Kidney (tissue), 22 donors: ENCODE measurements at places on chromosomes 7 and 10. TPM values are rescaled to one million over a fixed set of nuclear protein-coding genes. Genes with fewer than 3 reads are reported as not detected.

DNA sequence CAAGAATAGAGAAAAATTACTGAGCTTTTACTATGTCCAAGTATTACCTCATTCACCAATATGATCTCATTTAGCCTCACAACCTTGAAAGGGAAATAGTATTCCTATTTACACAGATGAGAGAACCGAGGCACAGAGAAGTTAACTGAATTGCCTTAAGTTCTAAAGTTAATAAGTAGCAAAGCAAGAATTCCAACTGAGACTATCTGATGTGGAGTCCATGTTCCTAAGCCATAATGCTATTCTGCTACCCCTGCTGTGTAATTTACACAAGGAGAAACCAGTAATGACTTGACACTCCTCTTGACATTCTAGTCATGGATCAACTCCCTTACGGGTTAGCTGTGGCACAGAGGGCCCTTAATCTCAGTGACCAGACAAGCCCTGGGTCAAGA lies 60.7 kb downstream of the ABCB4 start:
- DNase-seq: no peak

GRCh38 chr7:135661311-135662122 lies 797 bp upstream of the STMP1 start:
- no peak for DNase-seq

DNA sequence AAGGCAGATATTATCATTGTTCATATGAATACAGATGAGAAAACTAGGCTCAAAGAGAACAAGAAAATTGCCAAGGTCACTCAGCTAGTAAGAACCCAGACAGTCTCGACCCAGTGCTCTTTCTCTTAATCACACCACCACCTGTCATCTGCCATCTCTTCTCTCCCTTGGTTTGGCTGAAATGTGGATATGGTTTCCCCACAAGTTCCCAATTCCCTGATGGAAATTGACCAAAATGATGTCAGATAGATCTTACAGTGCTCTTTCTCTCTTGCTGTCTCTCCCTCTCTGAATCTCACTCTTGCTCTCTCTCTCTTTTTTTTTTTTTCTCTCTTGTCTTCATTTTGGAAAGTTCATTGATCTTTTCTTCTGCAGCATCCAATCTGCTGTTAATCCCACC lies 9.1 kb downstream of the C10orf90 start:
- DNase-seq: no peak

DNA sequence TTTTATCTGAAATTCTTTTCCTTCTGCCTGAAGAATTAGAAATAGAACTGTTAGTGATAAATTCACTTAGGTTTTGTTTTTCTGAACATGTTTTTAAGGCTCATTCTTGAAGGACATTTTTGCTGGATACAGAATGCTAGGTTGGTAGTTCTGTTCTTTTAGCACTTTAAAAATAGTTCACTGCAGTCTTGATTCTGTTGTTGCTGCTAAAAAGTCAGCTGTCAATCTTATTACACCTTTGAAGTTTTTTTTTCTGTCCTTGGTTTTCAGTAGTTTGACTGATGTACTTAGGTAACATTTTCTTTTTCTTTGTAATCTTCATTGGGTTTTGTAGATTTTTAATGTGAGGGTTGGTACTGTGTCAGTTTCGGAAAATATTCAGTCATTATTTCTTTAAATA lies 48.7 kb downstream of the C1GALT1 start:
- no peak for DNase-seq

DNA sequence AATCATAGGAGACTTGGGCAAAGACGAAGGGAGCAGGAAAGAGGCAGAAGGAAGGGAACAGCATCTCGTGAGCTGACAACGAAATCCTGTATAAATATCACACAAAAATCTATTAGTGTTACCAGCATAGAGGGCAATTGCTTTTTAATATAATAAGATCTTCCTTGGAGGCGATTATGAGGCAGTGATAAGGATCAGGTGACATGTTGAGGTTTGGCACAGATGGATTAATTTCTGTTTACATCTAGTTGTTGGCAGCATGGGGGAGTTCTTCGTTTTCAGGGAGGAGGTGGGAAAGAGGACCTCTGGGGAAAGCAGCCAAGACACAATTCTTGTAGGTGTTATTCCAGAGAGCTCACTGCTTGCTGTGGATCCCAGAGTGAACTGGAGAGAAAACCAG lies 163.8 kb downstream of the PLXNA4 start:
- DNase-seq: no peak

DNA sequence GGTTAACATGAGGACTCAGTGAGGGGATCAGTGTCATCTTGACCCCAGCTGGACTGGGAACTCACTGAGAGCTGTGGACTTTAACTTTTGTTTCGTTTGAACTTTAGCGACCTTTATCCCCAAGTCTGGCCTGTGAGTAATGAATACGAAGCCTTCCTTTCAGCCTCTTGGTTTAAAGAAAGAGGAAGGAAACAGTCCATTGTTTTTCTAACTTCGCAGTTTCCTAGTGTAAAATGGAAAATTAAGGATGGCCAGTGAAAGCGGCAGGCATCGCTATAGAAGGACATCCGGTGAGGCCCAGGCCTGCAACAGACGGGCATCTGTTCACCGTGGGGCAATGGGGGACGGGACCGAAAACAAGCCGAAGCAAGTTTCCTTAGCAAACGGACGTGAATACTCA lies 44.1 kb upstream of the ADO start:
- no peak for DNase-seq

GRCh38 chr10:129690248-129691070 lies 223.4 kb downstream of the MGMT start:
- no peak for DNase-seq

- DNase-seq: no peak
Measured at GRCh38 chr10:7545261-7545660, 121.5 kb downstream of the ITIH5 start.

GRCh38 chr10:4661511-4662255 lies 164.3 kb upstream of the AKR1E2 start:
- no peak for DNase-seq

DNA sequence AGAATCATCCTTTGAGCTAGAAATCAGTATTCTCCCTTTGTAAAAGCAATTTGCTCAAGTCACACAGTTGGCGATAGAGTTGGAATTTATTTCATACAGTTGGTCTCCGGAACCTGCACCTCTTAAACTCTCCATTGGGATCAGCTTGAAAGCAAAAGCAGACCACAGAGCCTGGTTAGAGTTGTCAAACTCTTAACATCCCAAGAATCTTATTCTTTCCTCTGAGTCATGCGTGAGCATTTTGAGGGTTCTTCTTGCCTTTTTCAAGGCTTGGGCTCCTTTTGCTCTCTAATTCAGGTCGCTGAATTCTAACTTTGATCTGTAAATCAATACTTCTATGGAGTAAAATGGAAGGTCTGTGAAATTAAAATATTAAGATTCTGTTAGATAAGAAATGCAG lies 19.6 kb upstream of the SCIN start:
- DNase-seq: no peak

- no peak for DNase-seq
Measured at GRCh38 chr10:128908099-128908498, 558.9 kb upstream of the MGMT start.

- DNase-seq: no peak
Measured at GRCh38 chr10:93250010-93250409, 176.3 kb downstream of the CYP26A1 start.

- no peak for DNase-seq
Measured at GRCh38 chr7:37062560-37062859, 338.2 kb upstream of the AOAH start.

GRCh38 chr10:111146025-111146640 lies 69.3 kb downstream of the ADRA2A start:
- DNase-seq: no peak

DNA sequence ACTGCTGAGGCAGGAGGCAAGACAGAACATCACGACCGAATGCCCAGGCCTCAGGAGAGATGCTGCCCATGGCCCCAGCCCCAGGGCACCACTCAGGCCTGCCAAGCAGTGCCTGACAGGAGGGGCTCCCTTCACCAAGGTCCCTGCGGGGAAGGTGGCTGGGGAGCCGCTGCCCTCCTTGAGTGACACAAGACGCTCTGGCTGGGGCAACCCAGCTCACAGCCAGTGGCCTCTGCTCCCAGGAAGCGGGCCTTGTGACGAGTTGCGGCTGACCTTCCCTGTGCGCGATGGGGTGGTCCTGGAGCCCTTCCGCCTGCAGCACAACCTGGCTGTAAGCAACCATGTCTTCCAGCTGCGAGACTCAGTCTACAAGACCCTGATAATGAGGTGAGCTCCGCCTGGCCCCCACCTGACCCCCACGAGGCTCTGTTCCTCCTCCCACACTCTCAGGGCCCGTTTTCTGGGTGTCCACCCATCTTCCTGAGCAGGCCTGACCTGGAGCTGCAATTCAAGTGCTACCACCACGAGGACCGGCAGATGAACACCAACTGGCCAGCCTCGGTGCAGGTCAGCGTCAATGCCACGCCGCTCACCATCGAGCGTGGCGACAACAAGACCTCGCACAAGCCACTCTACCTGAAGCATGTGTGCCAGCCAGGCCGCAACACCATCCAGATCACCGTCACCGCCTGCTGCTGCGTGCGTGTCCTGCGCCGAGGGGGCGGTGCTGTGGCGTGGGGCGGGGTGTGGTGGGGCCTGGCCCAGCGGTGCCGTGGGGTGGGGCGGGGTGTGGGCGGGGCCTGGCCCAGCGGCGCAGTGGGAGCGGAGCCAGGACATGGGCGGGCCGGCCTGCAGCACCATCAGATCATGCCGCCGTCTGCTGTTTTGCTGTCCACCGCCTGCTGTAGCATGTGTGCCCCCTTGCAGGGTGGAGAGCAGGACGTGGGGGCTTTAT lies 12.8 kb downstream of the ZMIZ2 start:
- no peak for DNase-seq

DNA sequence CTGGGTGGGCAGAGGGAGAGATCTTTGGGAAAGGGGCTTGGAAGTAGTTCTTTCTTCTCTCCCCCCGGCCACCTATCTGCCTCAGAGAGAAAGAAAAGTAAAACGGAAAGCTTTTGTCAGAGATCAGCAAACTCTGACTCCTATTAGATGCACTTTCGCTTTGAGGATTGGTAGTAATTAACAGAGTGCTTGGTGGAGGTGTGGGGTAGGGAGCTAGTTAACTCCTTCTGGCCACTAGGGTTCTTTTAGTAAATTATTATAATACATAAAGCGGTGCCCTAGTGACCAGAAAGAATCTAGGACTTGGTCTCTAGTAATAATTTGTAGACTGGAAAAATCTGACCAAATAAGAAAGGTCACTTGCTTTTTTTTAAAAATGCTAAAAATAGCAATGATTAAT lies 54.6 kb downstream of the CPVL start:
- peak; percentile 62 for DNase-seq

DNA sequence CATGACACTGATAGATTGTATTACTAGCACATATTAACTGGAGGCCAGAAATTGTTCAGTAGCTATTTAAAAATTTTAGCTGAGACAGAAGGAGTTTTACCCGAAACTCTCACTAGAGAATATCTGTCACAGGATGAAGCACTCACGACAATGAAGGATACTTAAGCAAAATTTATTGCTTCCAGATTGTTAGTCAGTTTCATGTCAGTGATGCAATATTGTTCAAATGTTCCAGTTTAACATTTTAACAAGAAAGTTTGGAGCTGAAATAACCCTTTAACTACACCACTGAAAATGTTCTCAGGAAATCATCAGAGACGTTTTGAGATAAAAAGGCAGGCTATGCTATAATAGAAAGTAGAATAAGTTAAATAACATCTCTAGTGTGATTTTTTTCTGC lies 15.0 kb upstream of the CADPS2 start:
- DNase-seq: no peak

GRCh38 chr10:119161680-119162451 lies 3.6 kb downstream of the SFXN4 start:
- no peak for DNase-seq

- no peak for DNase-seq
Measured at GRCh38 chr7:23332910-23333612, 33.9 kb downstream of the MALSU1 start.

DNA sequence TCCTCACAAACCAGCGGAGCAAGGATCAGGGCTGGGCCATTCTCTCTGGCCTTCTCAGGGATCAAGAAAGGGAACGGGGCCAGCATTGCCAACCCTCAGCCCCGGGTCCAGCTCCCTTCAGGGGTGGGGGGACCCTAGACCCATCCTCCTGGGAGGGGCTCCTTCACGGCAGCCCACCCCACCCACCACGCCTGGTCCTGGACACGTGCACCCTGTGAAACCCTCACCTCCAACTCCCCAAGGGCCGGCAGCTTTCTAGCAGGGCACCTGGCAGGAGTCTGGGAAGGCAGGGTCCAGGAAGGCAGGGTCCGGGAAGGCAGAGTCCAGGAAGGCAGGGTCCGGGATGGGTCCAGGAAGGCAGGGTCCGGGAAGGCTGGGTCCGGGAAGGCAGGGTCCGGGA lies 46.6 kb upstream of the ADGRA1 start:
- DNase-seq: no peak

DNA sequence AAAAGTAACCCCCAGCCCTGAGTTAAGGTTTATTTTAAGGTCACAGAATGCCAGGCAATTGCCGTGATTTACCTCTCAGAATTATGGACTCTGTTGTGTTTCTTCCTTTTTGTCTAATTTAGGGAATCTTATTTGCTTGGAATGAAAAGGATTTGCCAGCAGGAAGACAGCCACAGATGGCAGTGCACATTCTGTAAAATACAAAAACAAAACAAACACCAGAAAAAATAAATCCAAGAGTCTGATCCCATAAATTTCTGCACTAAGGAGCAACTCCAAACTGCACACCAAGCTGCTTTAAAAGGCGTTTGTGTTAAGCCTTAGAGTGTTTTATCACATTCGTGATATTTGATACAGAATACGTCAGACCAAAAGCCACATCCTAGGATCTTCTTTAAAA lies 199.0 kb upstream of the C7orf33 start:
- no peak for DNase-seq

GRCh38 chr7:22732556-22733126 lies 5.6 kb downstream of the IL6 start:
- DNase-seq: no peak

DNA sequence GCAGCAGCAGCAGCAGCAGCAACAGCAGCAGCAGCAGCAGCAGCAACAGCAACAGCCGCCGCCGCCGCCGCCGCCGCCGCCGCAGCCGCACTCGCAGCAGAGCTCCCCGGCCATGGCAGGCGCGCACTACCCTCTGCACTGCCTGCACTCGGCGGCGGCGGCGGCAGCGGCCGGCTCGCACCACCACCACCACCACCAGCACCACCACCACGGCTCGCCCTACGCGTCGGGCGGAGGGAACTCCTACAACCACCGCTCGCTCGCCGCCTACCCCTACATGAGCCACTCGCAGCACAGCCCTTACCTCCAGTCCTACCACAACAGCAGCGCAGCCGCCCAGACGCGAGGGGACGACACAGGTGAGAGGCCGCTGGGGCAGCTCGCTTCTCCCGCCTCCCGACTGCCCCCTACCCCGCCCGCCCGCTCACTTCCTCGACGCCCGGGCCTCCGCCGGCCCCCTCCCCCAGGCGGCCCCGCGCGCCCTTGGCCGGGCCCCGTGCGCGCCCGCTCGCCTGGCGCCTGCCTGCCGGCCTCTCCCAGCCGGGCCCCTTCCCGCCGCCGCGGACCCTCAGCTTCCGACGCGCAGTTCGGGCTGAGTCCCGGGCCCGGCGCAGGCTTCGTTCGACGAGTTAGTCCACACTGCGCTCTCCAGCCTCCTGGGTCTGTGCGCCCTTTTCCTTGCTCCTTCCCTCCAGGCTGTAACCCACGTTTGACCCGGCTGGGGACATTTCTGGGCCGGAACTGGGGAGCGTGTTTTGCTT lies 882 bp downstream of the DLX6 start:
- peak; percentile 79 for DNase-seq

Gene CXCL12
- total RNA-seq: 99.5 TPM

Gene FZD1
- 34.8 TPM for total RNA-seq

Gene ELMO1
- total RNA-seq: 35.4 TPM

Gene ACBD7
- 0.50 TPM for total RNA-seq

Gene EPHA1
- total RNA-seq: 22.3 TPM

Gene MYOZ1
- total RNA-seq: 3.5 TPM

Gene NKX2-3
- total RNA-seq: not detected

Gene HACD1
- 11.6 TPM for total RNA-seq

Gene CAMK2B
- total RNA-seq: 1.1 TPM

Gene CARD11
- total RNA-seq: 9.6 TPM

Gene ATAD1
- total RNA-seq: 57.3 TPM

Gene ERV3-1
- total RNA-seq: 15.2 TPM
